Hepatic stellate cell (primary cell): ENCODE measurements at places on chromosomes 13 and 19.
A peak's percentile ranks its signal among the peaks of the same experiment; 100 is the strongest.

DNA sequence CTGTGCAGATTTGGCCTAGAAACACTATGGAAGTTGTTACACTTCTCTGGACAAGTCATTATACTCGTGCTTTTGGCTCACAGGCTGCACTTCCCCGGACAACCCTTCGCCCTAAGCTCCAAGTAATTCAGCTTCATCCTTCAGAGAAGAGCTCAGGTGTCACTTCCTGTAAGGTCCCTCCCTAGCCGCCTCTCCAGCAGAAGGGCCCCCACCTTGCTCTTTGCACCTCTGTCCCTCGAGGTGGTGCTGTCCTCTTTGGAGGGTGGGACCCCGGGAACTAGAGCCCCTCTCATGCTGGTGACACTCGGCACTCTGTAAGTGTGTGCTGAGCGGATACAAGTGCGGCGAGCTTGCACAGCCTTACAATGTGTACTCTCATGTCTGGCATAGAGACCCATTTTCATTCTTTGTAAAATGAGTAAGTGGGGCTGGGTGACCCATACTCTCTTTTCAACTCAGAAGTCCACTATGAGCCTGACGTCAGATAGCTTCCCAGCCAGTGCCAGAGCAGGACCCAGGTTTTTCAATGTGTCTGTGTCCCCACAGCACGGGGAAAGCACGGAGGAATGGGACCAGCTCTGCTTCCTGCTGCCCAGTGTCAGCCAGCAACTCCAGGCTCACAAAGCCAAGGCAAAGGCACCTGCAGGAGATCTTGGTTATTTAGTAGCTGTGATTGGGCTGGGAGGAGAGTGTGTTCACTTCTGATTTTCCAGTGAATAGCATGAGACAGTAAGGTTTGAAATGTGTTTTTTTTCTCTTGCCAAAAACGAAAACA, 26.9 kb downstream of the CHAMP1 start:
- DNase-seq: no peak

GRCh38 chr13:89967701-89968100, 1379.8 kb upstream of the MIR17HG start:
- no peak for DNase-seq

DNA sequence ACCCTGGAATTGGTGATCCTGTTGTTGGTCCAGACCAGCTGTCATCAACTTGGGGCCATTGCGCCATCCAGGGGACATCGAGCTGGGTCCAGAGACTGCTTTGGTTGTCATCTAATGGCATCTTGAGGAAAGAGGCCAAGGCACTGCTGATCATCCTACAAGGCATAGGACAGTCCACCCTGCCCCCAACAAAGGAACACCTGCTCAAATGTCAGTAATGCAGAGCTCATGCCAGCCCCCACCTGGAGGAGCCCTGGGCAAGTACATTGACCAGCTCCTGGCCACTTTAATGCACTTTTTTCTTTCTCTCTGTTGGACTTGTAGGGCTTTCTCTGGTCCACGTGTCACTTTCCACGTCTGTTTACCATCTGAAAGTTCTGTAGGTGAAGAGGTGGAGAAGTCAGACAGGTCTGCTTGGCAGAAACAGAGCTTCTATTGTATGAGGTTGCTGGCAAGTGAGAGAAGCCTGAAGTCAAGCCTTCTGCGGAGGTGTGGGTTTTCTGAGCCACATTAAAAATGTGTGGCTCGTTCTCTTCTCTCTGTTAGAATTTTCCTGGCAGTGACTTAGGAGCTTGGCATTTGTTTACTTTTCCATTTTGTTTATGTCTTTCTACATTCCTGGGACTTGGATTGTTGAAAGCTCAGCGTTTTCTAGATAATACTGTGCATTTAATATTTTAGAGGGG, 124.0 kb upstream of the RNF113B start:
- peak; percentile 44 for DNase-seq

- DNase-seq: no peak
These were observed 84.8 kb downstream of the ING1 start for GRCh38 chr13:110798081-110798994.
